ENCODE measurements at places on chromosomes 3 and 15. TPM values are rescaled to one million over a fixed set of nuclear protein-coding genes. Genes with fewer than 3 reads are reported as not detected.

GRCh38 chr3:187209491-187209890, 12.2 kb downstream of the RTP1 start:
- no peaks in the 10 kb centered on the region for H3K27me3 ChIP-seq
- peaks cover 31% of the 10 kb centered on the region for H3K4me1 ChIP-seq
- DNase-seq: no peak
- no peak overlapping the region for H3K27ac ChIP-seq
- H3K36me3 ChIP-seq: no peaks in the 10 kb centered on the region

The TMC3 gene
- total RNA-seq: not detected

- DNase-seq: no peak
- no peaks in the 10 kb centered on the region for H3K36me3 ChIP-seq
- no peak overlapping the region for H3K4me3 ChIP-seq
- no peak overlapping the region for H3K27ac ChIP-seq
- H3K27me3 ChIP-seq: no peaks in the 10 kb centered on the region
Measured at GRCh38 chr3:101979033-101979432, 129.7 kb downstream of the NFKBIZ start.

DNA sequence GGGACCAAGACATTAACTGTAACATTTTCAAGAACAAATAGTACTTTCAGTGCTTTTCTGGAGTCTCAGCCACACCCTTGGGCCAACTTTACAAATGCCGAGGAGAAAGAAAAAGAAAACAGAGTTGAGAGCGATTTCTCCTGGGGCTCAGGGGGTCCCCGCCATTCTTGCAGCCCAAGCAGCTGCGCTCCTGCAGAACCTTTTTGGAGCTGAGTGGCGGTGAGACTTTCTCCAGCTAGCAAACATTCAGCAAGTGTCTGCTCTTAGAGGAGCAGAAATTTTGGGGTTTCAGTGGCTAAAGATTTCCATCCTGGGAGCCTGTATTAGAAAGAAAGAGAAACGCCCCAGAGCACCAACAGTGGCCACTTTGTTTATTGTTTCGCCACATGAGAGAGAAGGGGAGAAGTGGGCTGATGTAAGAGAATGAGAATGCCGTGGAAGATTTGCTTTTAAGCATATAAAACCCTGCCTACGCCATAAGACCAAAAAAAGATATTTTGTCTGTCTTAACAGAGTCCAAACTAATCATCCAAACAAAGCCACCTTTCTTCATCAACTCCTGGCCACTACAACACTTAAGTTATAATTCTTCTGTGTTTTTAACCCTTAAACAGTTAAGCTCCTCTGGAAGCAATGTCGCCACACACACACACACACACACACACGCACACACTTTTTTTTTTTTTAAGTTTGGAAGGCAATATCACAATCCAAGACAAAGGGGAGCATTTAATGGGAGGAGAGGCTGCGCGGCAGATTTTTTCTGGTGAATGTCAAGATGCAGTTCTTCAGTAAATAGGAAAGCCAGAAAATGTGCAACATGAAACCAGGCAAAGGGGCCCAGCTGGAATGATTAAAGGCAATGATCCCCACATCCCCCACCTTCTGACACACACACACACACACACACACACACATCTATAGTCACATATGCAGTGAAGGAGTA, 19.2 kb downstream of the EID1 start:
- H3K4me3 ChIP-seq: peak overlapping the region; percentile 10
- no peak overlapping the region for H3K27ac ChIP-seq
- no peaks in the 10 kb centered on the region for H3K4me1 ChIP-seq
- no peaks in the 10 kb centered on the region for H3K36me3 ChIP-seq
- DNase-seq: no peak
- H3K27me3 ChIP-seq: no peaks in the 10 kb centered on the region

The HOMER2 gene
- total RNA-seq: 101 TPM

The LMLN gene
- total RNA-seq: 7.5 TPM

- DNase-seq: no peak
- no peaks in the 10 kb centered on the region for H3K27me3 ChIP-seq
- H3K36me3 ChIP-seq: no peaks in the 10 kb centered on the region
- H3K4me1 ChIP-seq: no peaks in the 10 kb centered on the region
Measured at GRCh38 chr3:32577581-32578556, 7.2 kb upstream of the DYNC1LI1 start.

The SOX14 gene
- total RNA-seq: not detected

- no peak overlapping the region for H3K4me3 ChIP-seq
- no peaks in the 10 kb centered on the region for H3K4me1 ChIP-seq
- no peaks in the 10 kb centered on the region for H3K36me3 ChIP-seq
Measured at GRCh38 chr3:11076711-11077110, 77.6 kb upstream of the HRH1 start.

The ZNF774 gene
- total RNA-seq: 9.8 TPM

DNA sequence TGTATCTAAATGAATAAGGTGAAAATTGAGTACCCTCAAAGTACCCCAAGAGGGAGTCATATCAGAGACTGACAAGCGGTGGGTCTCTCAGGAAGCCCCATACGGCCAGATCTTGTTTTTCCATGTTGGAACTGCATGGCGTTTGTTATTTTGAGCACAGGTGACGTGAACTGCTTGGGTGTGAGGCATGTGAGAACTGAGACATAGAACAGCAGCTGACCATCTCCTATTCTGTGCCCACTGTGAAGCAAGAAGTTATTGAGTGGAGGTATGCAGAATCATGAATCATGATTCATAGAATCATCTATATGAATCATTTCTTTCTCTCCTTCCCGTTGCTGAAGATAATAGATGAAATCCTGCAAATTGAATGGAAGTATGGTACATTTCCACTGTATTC, 4.6 kb downstream of the VPS8 start:
- H3K36me3 ChIP-seq: no peaks in the 10 kb centered on the region
- H3K4me3 ChIP-seq: peak overlapping the region; percentile 52
- no peak for DNase-seq
- peaks cover 77% of the 10 kb centered on the region for H3K4me1 ChIP-seq

GRCh38 chr3:68004091-68004490, 349.7 kb upstream of the SUCLG2 start:
- no peak overlapping the region for H3K27ac ChIP-seq
- H3K36me3 ChIP-seq: no peaks in the 10 kb centered on the region
- no peak overlapping the region for H3K4me3 ChIP-seq
- peaks cover 3% of the 10 kb centered on the region for H3K27me3 ChIP-seq

DNA sequence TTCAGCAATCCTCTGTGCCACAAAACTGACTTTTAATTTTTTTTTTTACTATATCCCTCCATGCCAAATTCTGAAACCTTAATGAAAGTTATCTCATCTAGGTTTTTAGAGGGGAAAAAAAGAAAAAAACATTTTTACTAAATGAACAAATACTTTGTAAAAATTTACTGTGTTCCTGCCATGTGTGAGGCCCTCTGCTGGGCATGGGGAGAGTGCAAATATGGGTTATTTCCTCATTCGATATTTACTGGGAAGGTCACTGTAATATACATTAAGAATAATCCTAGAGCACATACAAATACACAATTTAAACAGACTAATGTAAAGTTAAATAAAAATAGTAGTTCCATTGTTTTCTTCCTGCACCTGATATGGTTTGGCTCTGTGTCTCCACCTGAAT, 215.0 kb downstream of the GRM7 start:
- no peak overlapping the region for H3K27ac ChIP-seq
- no peaks in the 10 kb centered on the region for H3K36me3 ChIP-seq
- H3K4me3 ChIP-seq: no peak overlapping the region
- no peaks in the 10 kb centered on the region for H3K4me1 ChIP-seq
- no peaks in the 10 kb centered on the region for H3K27me3 ChIP-seq

DNA sequence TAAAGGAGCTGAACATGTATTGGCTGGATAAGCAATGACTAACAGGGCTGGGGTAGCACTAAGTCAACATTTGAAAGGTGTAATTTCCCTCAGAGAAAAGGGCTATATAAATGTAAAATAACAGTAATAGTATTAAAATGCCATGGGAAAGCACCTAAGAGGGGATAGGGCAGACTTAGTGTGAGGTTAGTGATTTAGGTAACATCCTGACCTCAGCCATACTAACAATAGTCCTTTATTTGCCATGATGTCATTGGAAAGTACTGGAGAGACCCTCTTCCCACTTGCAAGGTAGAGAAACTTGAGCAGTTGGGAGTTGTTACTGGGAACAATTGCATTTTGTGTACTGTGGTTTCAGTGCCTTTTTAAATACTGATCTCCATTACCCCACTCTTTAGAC, 103.4 kb downstream of the LSAMP start:
- no peak overlapping the region for H3K27ac ChIP-seq
- no peaks in the 10 kb centered on the region for H3K4me1 ChIP-seq
- H3K27me3 ChIP-seq: no peaks in the 10 kb centered on the region
- no peak for DNase-seq
- no peaks in the 10 kb centered on the region for H3K36me3 ChIP-seq

All from psoas muscle (tissue), 8 donors.